ENCODE measurements at places on chromosomes 5 and 9. TPM values are rescaled to one million over a fixed set of nuclear protein-coding genes. Genes with fewer than 3 reads are reported as not detected.

GRCh38 chr9:70362952-70363351, 51.5 kb downstream of the KLF9 start:
- no peak for DNase-seq

- no peak for DNase-seq
Measured at GRCh38 chr9:137428311-137428630, 5.1 kb downstream of the NOXA1 start.

GRCh38 chr9:3768286-3768685, 242.5 kb upstream of the RFX3 start:
- DNase-seq: no peak

PSIP1 gene
- 87.4 TPM for total RNA-seq

- no peak for DNase-seq
Measured at GRCh38 chr5:169385636-169386035, 84.7 kb upstream of the SLIT3 start.
